CD4-positive, alpha-beta memory T cell (primary cell): ENCODE measurements at places on chromosomes 16 and 17.
A peak's percentile ranks its signal among the peaks of the same experiment; 100 is the strongest.

DNA sequence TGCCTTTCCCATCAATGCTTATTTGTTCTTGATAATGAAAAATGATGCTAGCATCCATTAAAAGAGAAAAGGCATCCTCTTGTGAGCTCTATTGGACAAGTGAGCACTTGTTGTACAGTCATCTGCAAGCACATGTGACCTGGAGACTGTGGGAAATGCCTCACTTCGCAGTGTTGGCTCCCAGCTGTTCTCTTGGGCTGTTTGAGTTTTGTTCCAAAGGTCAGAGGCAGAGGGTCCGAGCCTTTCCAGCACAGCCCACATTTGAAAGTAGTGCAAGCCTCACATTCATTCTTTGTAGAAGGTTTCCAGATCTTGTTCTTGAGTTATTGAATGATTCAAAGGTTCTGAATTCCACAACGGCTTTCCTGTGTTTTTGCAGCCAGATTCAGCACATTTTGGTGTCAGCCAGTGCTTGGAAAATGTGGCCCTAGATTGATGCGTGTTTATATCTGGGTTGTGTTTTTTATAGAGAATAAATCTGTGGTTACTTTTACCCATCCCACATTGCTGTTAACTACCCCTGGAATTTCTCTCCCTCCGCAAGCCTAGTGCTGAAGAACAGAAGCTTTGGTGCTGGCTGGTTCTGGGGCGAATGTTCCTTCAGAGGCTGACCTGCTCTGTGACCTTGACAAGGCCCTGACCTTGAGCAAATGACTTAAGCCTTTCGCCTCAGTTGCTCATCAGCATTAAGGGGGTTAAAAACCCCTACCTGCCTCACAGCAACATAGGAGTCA, 49.8 kb downstream of the CDH1 start:
- no peak for DNase-seq

DNA sequence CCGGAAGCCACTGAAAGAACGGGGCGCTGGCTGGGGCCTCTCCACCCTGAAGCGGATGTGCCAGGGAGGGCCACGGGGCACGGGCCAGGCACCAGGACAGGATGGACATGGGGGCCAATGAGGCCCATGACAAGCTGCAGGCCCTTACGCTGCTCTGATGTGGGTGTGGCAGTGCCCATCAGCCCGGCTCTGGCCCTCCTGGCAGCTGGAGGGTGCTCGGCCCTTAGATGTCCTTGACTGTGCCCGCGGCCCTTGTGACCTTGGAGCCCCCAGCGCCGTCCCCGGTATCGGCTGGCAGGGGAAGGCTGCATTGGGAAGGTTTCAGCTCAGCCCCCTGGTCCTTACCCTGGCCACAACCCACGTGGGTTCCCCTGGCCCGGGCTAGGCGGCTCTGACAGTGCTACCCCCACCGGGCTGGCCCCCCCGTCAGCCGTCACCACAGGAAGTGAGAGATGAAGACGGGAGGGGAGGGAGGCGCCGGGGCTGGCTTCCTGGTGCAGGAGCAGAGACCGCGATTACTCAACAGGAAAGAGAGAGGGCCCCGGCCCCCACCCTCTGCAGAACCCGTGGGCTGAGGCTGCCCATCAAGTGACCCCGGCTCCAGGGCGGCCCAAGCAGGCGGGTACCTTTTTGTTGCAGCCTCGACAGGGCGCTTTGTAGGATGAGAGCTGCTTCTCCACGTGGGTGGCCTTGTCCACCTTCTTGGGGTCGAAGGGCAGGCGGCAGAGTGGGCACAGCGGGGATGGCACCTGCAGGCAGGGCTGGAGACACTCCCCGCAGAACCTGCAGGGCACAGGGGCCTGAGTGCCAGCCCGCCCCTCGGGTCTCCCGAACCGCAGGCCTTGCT, 5.3 kb downstream of the RNF166 start:
- peak; percentile 97 for DNase-seq

DNA sequence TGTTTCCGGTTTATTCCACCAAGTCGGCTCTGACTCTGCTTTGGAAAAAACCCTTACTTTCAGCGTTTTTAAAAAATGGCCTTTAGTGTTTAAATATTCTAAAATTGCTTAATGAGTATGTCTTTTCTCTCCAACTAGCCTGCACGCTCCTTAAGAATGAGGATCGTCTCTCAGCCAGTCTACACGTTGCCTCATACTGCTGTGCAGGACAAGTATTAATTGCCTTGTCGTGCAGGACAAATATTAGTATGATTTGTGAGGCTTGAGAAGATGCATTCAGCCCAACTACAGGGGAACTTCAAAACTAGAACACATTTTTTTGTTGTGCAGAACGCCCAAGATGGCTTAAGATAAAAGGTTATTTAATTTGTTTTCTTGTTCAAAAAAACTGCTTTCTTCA, 61.2 kb downstream of the MARCHF10 start:
- DNase-seq = no peak

DNA sequence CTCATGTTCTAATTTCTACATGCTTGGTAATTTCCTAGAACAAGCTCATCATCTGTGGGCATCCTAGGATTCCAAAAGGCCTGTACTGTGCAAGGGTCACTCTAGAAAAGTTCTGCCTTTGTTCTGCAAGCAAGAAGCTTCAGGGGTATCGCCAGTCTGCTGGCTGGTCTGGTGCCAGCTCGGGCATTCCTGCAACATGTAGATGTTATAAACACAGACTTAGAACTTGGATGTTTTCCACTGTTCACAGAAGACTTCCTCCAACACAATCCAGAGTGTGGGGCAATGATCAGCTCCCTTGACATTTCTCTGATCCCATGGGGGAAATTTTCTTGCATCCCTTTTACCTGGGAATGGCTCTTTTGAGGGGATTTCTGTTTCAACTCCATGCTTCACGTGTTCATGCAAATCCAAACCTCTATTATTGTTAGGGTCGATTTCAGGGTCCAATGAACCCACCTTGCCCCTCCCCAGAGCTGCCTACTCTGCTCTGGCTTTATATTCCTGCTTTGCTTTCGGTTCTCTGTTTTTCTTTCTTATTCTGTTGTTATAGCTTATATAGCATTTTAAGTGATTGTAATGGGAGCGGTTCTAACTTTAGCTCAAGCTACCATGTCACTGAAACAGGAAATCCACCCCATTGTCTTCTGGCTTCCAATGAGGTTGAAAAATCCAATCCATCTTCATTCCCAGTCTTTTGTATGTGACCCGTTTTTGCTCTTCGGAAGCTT, 25.3 kb downstream of the UBE2O start:
- no peak for DNase-seq

DNA sequence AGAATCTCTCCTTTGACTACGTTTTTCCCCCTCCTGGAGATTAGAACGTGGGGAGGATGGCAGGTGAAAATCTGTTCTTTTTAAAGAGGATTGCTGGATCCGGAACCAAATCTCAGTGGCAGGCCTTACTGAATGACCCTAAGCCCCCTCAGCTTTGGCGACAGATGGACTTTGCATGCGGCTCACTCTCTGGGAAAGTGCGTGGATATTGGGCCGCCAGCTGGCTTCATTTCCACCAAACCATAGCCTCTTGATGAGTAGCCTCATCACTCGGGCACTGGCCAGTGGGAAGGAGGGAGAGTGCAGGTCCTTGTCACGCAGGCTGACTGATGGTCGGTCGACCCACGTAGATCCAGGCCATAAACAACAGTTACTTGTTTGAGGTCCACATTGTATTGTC, 31.3 kb upstream of the CCDC182 start:
- no peak for DNase-seq

- DNase-seq = peak; percentile 8
Measured at GRCh38 chr17:81150377-81151077, 14.8 kb upstream of the PVALEF start.
